ENCODE measurements at places on chromosomes 5 and 9.

GRCh38 chr9:134917431-134918373, at the start of gene FCN1:
FCN1 (minus strand) TSS chr9:134917912; CDS start chr9:134917871, 41 bp downstream.
- no peak for DNase-seq

DNA sequence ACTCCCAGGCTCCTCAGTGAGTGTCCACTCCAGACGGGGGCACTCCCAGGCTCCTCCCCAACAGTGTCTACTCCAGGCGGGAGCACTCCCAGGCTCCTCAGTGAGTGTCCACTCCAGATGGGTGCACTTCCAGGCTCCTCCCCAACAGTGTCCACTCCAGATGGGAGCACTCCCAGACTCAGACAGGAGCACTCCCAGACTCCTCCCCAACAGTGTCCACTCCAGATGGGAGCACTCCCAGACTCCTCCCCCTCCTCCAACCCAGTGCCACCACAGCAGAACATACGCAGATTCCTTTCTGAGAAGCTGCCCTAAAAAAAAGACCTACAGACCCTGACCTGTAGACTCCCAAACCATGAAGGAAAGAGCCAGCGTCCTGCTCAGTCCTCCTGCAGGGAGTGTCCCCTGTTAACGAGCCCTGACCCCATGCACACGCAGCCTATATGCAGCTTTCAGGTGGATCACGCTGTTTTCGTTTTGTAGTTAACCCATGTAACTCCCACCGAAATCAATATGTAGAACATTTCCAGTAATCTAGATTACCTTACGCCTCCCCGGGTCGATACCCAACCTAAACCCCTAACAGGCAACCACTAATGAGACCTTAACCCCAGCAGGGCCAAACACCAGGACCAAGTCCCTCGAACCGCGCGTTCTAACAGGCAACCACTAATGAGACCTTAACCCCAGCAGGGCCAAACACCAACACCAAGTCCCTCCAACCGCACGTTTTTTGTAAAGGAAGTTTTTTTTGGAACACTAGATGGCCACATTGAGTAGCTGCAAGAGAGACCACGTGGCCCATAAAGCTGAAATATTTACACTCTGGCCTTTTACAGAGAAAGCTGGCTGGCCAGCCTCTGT, 15.7 kb downstream of the PNPLA7 start:
- DNase-seq: no peak

DNA sequence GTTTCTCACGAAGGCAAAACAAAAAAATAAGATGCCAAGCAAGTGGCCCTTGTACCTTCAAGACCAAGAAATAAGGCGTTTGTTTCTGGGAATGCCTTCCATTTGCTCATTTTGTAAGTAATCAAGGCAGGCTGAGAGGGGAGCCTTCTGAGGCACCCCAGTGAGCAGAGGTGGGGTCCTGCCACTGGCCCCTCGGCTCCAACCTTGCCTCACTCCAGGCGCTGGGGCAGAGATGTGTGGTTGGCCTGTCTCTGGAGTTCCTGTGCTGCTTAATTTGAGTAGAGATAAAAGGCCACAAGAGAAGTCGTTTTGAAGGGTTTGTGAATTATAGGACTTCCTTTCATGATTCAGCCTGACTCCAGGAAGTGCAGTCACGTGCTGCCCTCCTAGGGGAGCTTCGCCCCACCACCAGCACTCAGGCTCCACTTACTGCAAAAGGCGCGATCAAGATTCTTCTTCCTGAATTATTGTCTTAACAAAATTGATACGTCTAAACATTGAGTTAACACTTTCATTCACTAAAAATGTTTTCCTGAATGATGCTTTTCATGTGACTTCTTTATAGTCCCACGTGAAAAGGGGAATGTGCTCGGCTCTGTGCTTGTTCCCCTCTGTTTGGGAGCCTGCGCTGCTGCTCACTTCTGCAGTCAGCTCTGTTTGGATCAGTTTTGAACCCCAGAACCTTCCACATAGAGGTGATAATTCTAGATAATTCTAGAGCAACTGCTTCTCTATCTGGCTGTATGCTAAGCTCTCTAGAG, 13.7 kb downstream of the SYK start:
- DNase-seq: no peak

DNA sequence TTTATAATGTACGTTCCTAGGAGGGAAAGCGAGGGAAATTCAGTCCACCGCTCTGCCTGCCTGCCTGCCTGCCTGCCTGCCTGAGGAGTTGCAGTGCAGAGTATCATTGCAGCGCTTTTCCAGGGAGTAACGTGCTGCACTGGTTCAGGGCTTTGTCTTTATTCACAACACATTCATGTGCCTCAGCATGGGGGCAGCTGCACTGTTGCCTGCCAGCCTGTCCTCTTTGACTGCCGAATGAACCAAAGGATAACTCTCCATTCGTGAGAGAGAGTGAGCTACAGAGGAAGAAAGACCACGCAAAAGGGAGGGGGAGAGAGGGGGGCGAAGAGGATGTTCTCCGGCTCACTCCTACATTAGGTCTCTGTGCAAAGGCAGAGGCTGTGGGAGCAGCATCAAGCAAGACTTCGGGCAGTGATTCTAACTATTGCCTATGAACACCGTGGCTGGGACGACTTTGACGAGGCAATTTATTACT, 791.2 kb downstream of the MAT2B start:
- no peak for DNase-seq

- DNase-seq: no peak
Observed at GRCh38 chr5:153476767-153477166, 13.7 kb upstream of the GRIA1 start.

GRCh38 chr5:63573380-63573779, 388.9 kb downstream of the HTR1A start:
- no peak for DNase-seq

DNA sequence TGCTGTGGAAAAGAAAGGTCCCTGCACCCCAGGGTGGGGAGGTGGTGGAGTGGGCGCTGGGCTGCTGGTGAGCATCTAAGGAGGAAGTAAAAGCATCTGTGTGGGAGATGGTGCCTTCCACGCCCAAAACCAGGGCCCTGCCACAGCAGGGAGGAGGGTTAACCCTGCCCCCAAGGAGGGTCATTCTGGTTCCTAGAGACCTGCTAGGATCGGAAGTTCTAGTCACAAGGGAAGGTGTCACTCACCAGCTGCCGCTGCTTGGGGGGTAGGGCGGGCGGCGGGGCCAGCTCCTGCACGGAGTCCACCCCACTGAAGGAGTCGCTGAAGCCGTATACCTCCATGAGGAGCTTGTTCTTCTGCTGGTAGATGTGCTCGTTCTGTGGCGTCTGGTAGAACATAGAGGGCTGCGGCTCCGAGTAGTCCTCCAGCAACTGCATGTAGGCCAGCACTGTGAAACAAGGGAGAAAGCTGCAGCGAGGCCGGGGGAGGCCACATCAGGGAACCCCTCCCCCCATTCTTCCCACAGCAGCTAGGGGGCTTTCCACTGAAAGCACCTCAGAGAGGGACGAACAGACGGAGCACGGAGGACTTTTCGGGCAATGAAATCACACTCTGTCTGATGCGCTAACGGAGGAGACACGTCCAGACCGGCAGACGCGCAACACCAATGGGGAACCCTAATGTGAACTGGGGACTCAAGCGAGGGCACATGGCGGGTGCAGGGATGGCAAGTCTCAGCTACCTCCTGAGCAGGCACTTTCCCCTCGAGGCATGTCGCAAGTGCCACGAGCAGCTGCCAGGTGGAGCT, 76.4 kb downstream of the PRRT1B start:
- DNase-seq: no peak

DNA sequence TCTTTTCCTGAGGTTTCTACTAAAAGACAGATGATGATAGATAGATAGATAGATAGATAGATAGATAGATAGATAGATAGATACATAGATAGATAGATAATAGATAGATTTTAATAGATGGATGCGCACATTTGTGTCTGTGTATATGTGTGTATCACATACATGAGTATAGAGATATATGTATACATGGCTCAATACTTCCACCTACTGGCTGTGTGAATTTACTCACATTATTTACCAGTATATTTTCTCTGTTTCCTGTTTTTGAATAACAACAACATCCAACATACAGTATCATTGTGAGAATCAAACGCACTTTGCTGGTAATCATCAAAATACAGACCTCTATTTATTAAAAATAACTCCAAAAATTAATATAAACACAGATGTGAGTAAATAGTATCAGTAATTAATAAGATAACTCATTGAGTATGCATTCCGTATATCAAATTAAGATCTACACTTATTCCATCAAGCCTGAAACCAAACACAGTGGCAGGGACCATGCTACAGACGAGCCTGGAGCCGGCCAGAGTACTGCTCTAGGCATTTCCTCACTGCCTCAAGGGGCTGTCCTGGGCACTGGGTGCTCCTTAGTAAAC, 338.0 kb downstream of the SEMA5A start:
- DNase-seq: no peak

DNA sequence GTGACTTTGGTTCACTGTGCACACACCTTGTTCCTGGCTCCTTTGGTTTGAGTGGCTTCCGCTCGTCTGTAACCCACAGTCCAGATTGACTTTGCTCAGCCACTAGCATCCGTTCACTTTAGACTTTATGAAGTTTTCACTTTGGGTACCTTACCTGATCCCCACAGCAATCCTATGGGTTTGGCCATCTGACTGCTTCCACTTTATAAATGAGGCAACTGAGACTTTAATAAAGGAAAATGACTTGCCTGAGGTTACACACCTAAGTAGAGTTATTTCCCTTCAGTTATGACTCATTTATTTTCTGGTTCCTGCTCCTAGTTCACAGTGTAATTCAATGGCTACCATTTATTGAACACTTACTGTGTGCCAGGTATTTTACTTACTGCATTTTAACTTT, 94.2 kb upstream of the SAP30L start:
- no peak for DNase-seq

DNA sequence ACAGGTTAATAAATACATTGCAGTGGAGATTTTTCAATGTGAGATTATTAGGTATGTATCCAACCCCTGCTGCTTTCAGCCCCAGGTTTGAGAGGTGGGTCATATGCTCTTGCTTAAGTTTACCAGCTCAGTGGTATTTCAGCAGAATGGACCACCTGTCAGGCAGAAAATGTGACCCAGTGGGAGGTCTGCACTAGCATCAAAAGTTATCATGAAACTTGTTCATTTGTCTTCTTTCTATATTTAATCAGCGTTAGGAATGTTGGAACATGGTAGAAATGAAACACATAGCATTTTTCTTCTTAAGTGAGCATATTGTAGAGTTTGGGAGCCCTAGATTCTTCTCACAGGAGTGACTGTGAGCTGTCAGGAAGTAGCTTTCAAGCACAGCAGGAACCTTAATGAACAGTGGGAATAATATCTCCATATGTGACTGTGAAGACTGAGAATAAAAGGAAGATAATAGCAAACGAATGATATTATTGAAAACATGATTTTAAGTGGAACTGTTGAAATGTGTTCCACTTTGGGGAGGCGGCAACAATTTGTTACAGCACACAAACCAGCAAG, 596.9 kb upstream of the CDH6 start:
- no peak for DNase-seq

DNA sequence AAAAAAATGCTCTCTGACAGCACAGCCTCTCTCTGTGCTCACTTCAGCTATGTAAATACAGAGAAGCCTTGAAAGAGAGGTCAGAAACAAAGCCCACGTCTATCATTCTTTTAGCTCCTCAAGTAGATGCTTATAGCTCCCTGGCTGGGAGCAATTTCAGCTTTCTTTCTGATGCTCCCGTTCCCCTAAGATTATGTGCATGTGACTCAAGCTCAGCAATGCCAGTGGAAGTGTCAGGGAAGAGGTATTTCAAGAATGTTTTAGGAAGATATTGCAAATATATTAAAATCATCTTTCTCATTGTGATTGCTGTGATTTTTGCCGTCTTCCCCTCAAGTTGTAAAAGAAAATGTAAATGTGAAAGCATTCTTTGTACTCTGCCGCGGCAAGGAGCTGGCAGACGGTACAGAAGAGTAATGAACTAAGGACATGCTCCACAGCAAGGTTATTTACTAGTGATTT, 1353.7 kb upstream of the ACO1 start:
- DNase-seq: no peak

DNA sequence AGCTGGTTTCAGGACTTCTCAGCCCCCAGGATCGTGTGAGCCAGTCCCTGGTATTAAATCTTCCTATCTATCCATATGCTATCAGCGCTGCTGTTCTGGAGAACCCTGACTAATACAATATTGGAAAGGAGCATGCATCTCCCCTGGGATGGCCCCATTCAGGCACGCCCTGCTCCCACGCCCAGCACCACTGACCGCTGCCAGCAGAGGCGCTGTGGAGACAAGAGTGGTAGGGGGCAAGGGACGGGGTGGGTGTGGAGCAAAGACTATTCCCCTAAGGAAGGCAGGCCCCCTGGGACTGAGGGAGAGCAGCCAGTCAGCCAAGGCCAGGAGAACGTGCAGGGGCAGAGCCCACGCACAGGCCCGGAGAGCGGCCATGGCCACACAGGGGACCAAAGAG, 116.0 kb downstream of the VAV2 start:
- no peak for DNase-seq

GRCh38 chr5:66722686-66723085, 126.5 kb downstream of the MAST4 start:
- no peak for DNase-seq

DNA sequence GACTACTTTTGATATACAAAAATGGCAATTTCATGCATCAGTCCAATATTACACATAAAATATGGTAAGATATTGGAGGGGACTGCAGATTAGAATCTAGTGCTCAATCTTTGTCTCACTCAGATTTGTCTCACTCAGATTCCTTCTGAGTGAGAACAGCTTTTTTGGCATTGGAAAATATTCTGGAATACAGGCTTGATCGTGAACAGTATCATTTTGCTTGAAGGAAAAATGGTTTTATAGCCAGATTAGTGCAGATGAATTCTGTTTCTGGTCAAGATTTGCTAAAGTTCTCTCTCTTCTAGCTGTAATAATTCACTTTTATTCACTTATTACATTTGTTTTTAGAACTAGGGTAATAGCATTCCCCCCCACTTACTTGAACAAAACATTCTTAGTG, 51.2 kb downstream of the MAN2A1 start:
- DNase-seq: no peak

GRCh38 chr9:137034039-137034708, 2.3 kb upstream of the FUT7 start:
- no peak for DNase-seq

- DNase-seq: no peak
Observed at GRCh38 chr9:127928676-127929624, 1.6 kb downstream of the PIP5KL1 start.

DNA sequence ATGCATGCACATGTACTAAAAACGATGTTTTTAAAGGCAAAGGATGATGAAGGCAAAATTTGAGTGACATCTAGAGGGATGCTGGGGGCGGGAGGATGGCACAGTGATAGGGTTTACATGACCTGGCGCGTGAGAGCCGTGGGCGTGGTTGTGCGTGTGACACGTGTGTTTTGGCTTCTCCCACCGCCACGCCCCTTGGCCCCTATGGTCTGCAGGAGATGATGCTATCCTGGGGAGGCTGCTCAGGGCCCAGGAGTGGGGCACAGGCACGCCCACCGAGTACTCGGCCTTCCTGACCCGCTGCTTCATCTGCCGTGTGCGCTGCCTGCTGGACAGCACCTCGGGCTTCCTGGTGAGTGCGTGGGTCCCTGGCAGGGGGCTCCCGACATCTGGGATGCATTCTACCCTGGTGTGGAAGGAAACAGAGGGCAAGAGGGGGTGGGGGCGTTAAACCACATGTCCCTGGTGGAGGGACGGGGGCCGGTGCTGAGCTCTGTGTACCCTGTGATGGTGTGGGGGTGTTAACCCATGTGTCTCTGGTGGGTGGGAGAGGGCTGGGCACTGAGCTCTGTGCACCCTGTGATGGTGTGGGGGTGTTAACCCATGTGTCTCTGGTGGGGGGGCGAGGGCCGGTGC, 19.2 kb upstream of the EXOC3 start:
- DNase-seq: no peak

Measured in activated CD4-positive, alpha-beta T cell treated with anti-CD3 and anti-CD28 coated beads, Interleukin-2, amount 50 U/mL, for 4 hours (primary cell).